ENCODE measurements at places on chromosomes 6 and 20.

DNA sequence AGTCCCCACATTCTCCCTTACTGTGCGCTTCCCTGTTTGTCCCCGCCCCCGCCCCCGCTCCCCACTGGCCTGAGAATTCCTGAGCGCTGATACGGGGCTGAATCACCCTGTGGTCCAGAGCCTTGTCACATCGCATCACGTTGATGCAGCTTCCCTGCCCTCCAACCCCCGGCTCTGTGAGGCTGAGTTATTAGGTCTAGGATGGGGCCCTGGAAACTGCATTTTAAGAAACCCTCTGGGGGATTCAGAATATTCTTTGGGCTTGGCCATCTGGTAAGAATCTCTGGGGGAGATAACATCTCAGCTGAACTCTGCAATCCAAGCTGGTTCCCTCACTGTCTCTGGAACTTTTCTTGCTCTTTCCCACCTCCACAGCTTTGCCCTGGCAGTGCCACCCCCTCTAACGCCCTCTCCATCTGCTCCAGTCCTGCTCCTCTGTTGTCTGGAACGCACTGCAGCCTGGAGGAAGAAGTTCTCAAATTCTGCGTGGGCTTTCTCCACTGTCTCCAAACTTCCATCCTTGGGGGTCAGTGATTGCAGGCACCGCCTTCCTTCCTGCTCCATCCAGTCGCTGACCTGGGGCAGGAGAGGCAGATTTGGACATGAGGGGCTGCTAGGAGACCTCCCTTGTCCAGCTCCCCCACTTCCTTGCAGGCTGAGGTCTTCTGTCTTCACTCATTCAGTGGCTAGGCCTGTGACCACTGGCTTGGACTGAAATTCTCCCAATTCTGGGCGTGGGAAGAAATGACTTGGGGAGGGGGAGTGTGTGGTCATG is 42.6 kb downstream of the KIAA1755 start:
- DNase-seq = peak; percentile 16

GRCh38 chr20:46122071-46122470 is 4.0 kb downstream of the CD40 start:
- no peak for DNase-seq

DNA sequence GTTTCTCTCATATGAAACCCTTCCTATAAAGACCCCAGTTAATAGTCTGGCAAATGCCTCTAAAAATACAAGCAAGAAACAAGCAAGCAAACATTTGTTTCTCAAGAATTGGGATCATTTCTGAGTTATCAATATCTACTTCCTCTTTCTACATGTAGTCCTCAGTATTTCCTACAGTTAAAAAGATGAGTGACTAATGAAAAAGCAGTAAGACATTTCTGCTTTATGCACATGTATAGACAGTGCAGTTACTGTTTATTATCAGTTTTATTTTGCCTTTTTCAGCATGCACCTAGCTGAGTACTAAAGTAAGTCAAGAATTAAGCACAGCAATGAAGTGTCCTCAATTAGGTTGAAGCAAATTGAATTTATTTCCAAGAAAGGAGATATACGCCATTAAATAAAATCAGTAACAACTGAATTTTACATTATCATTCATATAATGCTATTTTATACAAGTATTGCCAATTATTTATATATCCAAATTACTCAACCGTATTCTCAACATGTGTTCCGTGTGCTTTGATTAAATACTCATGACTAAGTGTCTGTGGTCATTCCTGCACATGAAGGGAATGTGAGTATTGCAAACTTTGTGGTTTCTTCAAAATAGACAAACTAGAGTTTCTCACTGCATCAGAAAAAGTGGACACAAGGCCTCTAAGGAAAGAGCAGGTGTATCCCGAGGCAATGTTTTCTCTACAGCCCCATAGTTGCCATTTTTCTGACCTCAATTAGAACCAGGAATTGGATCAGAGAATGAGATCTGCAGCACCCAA is 159.3 kb upstream of the MARCKS start:
- DNase-seq = peak; percentile 88

GRCh38 chr6:98566126-98566525 is 268.2 kb upstream of the POU3F2 start:
- no peak for DNase-seq

- DNase-seq = no peak
Measured at GRCh38 chr6:5990786-5991185, 15.9 kb downstream of the NRN1 start.

DNA sequence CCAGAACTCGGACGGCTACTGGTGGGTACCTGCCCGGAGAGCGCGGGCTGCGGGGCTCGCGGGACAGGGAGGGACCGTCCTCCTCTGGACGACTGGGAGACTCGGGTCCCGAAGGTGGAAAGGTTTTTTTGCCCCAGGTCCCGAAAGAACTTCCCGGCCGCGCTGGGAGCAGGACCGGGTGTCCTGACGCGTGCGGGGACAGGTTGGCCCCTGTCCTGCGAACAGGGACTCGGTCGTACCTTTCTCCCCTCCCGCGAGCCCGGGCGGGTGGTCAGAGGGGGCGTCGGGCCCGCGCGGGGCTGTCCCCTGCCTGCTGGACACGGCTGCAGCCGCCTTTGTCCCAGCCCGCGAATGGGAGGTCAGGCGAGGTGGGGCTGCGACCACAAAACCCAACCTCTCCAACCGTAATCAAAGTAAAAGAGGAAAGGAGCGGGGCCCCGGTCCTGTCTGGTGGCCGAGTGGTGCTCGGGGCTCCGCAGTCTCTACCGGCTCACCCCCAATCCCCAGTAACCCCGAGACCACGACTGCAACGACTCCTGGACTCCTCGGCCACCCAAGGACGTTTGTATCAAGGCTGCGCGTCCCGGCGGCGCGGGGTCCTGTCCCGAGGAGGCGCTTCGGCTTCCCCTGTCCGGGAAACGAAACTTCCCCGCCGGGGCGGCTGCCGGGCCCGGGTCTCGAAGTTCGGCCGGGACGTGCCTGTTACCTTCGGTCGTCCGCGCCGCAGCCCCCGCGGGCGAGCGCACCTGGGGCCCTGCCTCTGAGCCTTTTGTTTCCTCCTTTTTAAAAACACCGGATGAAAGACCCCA is 798 bp downstream of the DSP start:
- DNase-seq = peak; percentile 36

Measured in inflammatory macrophage treated with lipopolysaccharide for 4 hours (primary cell).